ENCODE measurements at places on chromosomes 11 and 22.

GRCh38 chr11:61628662-61628970 is 47.7 kb upstream of the SYT7 start:
- no peak for DNase-seq

DNA sequence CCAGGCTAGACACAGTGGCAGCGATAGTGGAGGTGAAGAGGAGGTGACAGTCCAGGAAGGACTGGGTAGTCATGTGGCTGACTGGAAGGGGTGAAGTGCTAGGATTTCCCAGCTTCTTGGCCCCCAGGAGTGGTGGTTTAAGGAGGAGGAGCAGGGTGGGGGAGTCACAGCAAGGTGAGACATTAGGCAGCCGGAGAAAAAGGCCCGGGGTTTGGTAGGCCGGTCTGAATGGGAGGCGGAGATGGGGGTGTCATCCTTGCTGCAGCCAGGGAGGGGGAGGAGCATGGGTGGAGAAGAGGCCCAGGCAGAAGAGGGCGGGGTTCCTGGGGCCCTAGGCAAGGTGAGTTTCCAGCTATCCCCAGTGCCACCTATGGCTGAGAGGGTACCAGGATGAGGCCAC is 6.1 kb downstream of the SIPA1 start:
- peak; percentile 14 for DNase-seq

GRCh38 chr11:43845816-43846215 is 34.8 kb upstream of the ALKBH3 start:
- no peak for DNase-seq

GRCh38 chr22:43385770-43386641 is 25.8 kb upstream of the MPPED1 start:
- DNase-seq = peak; percentile 61

- no peak for DNase-seq
Observed at GRCh38 chr11:93840981-93841380, 9.4 kb downstream of the VSTM5 start.

DNA sequence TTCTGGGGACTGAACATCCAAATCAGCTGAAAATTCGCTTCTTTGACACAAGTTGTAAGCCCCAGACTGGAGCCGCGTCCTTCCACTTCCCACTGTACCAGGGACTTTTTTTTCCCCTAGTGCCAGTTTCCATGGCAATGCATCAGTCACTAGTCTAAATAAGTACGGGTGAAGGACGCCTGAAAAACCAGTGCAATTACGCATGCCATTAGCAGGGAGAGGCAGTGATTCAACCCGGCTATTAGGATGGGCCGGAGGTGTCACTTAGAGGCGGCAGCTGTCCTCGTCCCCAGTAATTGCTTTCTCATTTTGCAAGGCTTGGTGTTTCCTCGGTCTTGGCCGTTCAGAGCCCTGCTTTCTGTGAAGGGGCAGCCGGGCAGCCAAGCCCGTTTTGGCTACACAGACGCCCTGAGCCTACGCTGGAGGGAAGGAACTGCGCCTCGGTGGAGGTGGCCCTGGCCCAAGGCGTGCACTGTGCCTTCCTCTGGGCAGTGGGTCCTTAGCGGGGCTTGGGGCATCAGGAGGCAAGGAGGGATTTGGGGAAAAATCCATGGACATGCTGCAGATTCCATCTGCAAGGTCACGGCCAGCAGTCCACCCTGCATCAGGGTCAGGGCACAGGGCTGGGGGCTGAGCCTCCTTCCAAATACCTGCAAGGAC is 319.7 kb downstream of the CTTN start:
- no peak for DNase-seq
